Memory B cell (primary cell): ENCODE measurements at places on chromosomes 4 and X.
A peak's percentile ranks its signal among the peaks of the same experiment; 100 is the strongest.

- DNase-seq: no peak
- H3K4me3 ChIP-seq: no peak overlapping the region
- peaks cover 11% of the 10 kb centered on the region for H3K27me3 ChIP-seq
- no peaks in the 10 kb centered on the region for H3K4me1 ChIP-seq
Observed at GRCh38 chr4:87982036-87982435, 6.5 kb downstream of the SPP1 start.

DNA sequence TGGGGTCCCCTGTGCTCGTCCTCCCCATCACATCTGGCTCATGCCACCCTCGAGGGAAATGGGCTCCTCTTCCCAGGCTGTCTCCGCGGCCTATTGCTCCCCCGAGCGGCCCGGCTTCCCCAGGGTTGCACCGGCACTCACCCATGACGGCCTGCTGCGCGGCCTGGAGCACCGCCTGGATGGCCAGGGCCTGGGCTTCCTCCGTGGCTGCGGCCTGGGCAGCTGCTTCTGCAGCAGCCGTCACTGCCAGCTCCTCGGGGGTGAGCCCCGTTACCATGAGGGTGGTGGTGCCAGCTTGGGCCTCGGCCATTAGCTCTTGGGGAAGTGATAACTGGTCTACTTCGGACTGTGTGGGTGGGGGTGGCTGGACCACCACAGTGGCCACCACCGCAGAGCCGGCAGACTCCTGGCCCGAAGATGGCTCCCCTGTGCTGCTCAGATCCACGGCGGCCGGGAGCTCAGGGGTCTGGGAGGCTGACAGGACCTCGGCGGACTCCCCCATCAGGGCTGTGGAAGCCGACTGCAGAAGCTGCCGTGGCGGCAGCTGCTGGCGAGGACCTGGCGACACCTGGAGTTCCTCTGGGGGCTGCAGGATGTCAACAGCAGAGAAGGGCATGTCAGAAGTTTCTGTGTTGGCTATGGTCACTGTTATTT lies 8.1 kb upstream of the RENBP start:
- H3K4me1 ChIP-seq: peaks cover 4% of the 10 kb centered on the region
- no peaks in the 10 kb centered on the region for H3K27me3 ChIP-seq
- DNase-seq: no peak
- no peak overlapping the region for H3K27ac ChIP-seq
- H3K36me3 ChIP-seq: peaks cover 5% of the 10 kb centered on the region
- no peak overlapping the region for H3K4me3 ChIP-seq

DNA sequence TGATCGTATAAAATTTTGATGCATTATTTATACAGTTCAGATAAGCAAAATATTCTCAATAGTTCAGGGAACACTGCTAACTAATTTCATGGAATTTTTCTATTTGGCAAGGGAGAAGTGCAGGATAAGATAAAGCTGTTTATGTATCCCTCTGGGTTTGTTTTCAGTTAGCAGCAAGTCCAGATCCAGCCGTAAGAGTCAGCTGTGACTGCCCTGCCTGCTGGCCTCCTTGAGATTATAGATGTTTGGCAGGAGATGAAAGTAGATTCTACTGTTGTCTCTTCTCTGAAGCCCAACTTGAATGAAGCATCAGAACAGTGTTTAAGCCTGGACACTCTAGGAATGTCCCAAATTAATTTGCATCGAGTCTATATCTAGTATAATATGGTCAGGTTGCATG lies 29.5 kb downstream of the ANTXR2 start:
- no peak overlapping the region for H3K4me3 ChIP-seq
- peaks cover 8% of the 10 kb centered on the region for H3K4me1 ChIP-seq
- DNase-seq: no peak
- peaks cover 34% of the 10 kb centered on the region for H3K36me3 ChIP-seq
- no peak overlapping the region for H3K27ac ChIP-seq
- H3K27me3 ChIP-seq: no peaks in the 10 kb centered on the region

- H3K4me3 ChIP-seq: peak overlapping the region; percentile 78
- H3K27me3 ChIP-seq: no peaks in the 10 kb centered on the region
- peak overlapping the region; percentile 85 for H3K27ac ChIP-seq
- H3K36me3 ChIP-seq: no peaks in the 10 kb centered on the region
- H3K4me1 ChIP-seq: peaks cover 26% of the 10 kb centered on the region
- DNase-seq: peak; percentile 56
Observed at GRCh38 chr4:88320780-88321373, 36.5 kb upstream of the PPM1K start.

GRCh38 chr4:21811565-21811964 lies 137.0 kb downstream of the KCNIP4 start:
- DNase-seq: no peak
- no peak overlapping the region for H3K27ac ChIP-seq
- H3K4me1 ChIP-seq: no peaks in the 10 kb centered on the region
